Esophagus squamous epithelium (tissue), 5 donors: ENCODE measurements at places on chromosomes 7 and 10.

DNA sequence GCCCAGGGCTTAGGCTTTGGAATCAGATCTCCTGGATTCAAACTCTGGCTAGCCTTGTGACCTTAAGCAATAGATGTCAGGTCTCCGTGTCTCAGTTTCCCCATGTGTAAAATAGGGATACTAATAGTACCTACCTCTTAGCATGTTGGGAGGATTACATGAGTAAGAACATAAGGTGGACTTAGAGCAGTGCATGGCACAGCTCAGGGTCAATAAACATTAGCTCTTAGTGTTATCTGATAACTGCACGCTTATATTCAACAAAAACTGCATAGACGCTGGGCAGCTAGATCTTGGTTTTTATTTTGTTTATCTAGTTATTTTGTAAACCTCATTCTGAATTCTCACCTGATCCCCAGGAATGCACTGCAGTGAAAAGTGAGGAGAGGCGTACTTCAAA is 17.2 kb downstream of the TBXAS1 start:
- no peak for DNase-seq

- DNase-seq, result no peak
These were observed 13.9 kb upstream of the PSAP start for GRCh38 chr10:71864911-71865361.

DNA sequence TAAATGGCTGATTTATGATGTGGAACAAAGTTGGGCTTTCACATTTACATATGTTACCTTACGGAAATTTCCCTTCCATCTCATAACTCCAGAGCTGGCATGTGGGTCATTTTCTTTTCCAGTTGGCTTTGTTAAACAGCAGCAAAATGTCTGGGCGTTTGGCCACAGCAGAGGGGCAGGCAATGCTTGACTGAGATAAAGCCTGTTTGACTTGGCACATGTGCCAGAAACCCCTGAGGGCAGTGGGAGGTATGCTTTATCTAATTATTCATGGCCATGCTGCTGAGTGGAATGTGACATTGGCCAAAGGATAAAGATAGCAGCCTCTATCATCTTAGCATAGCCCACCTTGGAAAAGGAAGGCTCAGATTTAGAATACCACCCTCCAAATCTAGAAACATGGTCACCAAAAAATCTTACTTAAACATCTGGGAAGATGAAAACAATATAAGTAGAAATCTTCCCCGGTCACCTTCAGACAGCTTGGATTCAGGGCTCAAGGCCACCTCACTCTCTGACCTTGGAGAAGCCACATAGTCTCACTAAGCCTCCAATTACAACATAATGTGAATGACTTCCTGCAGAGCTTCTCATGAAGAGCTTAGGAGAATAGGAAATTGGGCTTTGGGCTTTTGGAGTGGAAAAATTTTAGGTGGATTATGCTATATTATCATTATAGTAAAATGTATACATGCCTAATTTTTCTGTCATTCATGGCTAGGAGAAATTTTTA is 101.5 kb downstream of the GRM3 start:
- DNase-seq, result no peak

DNA sequence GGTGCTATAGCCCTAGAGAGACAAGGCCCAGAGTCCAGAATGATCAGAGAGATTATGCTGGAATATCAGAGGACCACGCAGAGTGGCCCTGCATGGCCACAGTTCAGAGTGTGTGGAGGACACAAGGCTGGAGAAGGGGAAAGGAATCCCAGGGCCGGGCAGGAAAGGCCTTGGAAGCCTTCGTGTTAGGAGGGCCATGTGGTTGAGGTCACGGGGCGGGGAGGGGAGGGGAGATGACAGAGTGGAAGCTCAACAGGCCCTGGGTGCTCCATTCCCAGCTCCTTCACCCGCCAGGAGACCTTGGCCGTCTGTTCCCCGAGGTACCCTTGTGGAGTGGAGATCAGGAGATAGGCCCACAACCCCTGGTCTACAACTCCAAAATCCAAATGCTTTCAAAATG is 13.2 kb upstream of the EN2 start:
- DNase-seq, result no peak

- DNase-seq, result no peak
These were observed 150.0 kb downstream of the SKAP2 start for GRCh38 chr7:26714438-26714837.

GRCh38 chr10:104339469-104340110 is 1.3 kb upstream of the ITPRIP start:
- DNase-seq, result no peak
